Right forelimb (tissue), 1 donor: ENCODE measurements at places on chromosomes 3 and 15.
A peak's percentile ranks its signal among the peaks of the same experiment; 100 is the strongest.

DNA sequence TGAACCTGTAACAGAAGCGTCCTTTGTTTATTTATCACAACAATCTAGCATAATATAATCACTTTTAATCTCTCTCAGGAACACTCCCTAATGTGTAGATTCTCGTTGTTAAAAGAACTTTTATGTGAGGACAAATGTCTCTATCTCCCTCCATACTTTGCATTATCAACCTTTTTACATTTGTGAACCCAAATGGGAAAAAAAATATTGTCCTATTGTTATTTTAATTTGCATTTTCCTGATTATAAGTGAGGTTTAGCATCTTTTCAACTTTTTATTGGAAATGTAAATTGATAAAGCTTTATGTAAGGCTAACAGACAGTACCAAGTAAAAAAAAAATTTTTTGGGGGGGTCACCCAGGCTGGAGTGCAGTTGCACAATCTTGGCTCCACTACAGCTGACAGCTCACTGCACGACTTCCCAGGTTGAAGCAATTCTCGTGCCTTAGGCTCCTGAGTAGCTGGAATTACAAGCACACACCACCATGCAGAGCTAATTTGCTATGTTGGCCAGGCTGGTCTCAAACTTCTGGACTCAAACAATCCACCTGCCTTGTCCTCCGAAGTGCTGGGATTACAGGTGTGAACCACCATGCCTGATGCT is 33.0 kb upstream of the DENND4A start:
- DNase-seq: no peak

DNA sequence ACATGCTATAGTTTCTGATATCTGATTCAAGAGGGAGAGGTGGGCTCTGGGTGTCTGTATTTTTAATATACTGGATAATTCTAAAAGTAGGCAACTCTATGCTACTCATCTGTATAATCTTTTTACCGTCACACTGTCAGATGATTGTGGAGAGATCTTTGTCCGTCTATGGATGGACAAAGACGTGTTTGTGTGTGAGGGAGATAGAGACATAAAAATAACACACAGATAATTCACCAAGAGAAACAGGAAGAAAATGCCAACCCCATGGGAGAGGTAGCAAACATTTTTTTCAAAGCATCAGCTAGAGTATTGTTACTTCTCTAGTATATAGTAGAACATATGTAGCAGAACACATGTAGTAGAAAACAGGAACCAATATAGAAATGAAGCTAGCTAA is 346.1 kb downstream of the AGBL1 start:
- DNase-seq: no peak

GRCh38 chr3:82202269-82202668 is 440.8 kb upstream of the GBE1 start:
- no peak for DNase-seq

- no peak for DNase-seq
These were observed 11.4 kb upstream of the SLC6A6 start for GRCh38 chr3:14391033-14391432.

DNA sequence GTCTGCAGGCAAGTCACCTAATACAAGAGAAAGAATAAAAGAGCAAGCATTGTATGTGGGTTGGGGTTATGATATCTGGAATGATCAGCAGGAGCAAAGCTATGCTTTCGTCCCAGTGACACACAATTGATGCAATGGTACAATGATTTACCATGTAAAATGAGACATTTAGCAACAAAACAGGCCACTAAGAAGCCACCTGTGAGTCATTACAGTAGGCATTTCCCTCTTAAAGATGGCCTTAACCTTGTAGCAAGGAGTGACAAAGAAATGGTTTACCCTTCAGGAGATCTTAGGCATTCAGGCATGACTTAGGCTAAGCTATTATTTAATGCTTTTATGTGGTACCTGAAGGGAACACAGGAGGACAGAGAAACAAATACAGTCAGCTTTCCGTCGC is 373.3 kb upstream of the RBMS3 start:
- DNase-seq: no peak

GRCh38 chr3:171615281-171615680 is 155.1 kb upstream of the TNIK start:
- no peak for DNase-seq

DNA sequence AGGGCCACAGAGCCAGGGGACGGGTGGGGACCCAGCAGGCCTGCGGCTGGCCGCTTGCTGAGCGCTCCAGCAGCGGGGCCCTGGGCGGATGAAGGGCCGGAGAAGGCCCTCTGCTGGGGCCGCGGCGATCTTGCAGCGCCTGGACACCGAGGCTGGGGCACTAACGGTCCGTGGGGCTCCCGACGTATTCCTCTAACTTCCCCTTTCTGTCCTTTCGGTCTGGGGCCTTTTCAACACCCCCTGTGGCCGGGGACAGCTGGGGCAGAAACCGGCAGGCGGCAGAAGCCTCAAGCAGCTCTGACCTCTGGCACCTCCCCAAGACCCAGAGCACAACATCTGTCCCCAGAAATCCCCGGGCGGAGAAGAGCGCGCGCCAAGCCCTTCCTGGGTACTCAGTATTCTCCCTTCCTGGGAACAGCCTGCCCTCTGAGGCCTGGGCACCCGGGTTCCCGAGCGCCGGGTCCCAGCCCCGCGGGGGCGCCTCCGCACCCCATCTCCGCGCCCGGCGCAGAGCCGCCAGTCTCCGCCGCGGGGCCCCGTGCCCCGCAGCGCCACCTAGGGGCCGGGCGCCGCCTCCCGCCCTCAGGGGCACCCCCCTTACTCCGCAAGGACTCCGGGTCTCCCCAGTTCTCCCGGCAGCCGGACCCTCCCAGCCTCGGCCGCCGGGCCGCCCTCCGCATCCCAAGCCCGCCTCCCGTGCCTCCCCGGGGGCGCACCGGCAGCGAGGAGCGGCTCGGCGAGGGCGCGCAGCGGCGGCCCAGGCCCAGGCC is 582 bp upstream of the SLCO3A1 start:
- peak; percentile 82 for DNase-seq

- no peak for DNase-seq
These were observed 209.3 kb upstream of the ROPN1 start for GRCh38 chr3:124201226-124201625.

DNA sequence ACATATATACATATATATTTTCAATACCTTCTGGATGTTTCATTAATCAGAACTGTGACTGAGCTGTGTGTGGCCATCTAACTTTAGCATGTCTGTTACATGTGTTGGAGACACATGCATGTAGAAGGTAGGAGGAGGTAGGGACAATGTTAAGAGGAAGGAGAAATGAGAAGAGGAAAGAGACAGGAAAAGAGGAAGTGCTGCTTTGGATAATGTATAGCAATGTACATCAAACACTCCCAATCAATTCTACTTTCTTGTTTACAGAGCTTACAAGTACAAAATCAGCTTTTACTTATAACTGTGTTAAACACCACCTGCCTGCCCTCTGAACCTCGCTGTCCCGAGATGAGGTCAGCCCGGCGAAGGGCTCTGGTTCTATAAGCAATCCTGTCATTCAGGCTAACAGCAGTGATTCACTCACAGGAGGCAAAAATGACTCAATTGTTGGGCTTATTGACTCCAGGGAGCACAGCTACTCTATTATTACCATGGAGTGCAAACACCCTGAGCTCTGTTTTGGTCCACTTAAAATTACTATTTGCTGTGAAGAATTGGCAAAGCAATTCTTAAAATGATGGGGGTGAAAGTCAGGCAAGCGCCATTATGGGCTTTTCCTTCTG is 188.9 kb downstream of the MEIS2 start:
- no peak for DNase-seq

- DNase-seq: no peak
These were observed 450.9 kb downstream of the MAGI1 start for GRCh38 chr3:65587650-65588439.

DNA sequence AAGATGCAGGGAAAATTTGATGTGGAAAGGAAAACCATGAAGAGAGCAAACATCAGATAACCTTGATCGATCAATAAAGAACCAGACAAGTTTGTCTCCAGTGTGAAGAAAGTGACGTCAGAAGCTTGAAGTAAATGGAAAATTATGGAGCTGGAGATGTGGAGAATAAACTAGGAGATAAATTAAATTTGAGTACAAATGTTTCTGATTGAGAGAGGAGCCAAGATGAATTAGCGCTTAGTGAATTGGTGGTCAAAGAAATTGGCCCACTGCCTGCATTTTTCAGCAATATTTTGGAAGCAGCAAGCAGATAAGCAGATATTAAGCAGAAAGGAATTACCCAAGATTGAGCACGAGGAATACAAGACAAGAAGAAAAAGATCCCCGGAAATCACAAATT is 567.3 kb upstream of the ZNF385D start:
- no peak for DNase-seq

- peak; percentile 24 for DNase-seq
These were observed 34.9 kb downstream of the GRIP2 start for GRCh38 chr3:14505001-14505802.

- DNase-seq: no peak
These were observed 481 bp upstream of the CRYBG3 start for GRCh38 chr3:97821287-97821773.

DNA sequence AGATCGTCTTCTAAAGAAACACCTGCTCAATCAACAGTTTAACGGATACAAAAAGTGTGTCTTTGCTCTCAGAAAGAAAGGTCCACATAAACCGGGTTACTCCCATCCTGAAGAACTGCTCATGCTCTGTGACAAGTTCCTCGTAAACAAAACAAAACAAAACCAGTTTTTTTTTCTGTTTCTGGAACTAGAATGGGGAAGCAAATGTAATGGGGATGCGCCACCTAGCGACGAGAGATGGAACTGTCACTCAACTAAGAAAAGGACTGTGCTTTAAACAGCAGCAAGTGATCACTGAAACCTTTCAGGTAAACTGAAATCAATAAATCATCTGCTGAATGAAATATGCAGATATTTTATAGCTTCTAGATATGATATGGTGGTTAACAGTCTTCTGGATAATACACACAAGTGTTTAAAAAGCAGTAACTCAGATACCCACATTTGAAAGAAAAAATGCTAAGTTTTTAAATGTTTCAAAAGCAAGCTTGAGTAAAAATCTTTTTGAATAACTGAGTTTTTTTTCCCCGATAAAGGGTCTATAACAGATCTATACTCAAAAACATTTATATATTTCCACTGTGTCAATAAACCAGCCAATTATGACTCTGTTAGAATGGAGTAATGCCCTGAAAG is 10.9 kb downstream of the TM2D3 start:
- peak; percentile 85 for DNase-seq

- no peak for DNase-seq
These were observed 2.1 kb downstream of the MCTP2 start for GRCh38 chr15:94233441-94233840.

DNA sequence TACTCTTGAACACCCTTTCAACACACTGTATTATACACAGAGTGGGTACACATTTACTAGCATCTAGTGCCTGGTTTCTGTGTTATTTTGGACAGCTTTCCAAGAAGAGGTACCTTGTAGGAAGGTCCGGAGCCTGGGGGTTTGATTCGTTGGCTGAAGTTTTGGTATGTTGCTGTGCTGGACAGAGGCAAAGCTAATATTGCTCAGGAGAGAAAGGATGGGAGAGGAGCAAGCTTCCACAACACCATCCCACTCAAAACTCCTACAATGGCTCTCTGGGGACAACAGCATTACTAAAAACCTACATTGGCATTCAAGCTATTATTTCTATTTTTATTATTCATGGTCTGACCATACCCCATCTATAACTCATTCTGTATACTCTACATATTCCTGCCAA is 1.1 kb upstream of the LYSMD2 start:
- no peak for DNase-seq

GRCh38 chr15:47293466-47294162 is 423.7 kb upstream of the SEMA6D start:
- peak; percentile 70 for DNase-seq

DNA sequence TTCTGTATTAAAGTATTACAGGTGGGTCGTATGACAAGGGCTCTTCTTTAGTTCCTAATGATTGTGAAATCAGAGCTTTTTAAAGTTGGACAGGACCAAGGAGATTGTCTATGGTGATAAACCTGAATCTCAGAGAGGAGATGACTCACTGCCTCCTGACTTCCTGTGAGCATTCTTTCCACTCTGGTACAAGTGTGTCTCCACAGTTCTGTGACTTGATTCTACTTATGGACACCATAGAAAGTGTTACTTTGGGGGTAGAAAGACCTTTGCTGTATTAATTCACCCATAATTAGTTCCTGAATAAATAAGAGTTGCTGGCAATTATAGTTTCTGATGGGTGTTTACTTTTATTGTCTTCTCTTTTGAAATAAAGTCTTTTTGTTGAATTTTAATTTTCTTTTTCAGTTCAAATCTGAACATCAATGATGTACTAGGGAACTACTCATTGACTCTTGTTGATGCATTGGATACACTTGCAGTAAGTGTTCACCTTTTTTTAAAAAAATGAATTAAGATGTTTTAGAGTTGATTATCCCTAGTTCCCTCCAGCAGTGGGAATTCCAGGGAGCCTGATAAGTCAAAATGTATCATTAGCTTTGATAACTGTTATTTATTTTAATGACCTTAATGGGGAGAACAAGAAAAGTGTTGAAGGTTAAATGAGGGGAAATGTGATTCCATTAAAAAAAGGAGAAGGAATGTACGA is 7.4 kb downstream of the EDEM1 start:
- no peak for DNase-seq

GRCh38 chr3:169285057-169286033 is 378.2 kb downstream of the MECOM start:
- DNase-seq: no peak

DNA sequence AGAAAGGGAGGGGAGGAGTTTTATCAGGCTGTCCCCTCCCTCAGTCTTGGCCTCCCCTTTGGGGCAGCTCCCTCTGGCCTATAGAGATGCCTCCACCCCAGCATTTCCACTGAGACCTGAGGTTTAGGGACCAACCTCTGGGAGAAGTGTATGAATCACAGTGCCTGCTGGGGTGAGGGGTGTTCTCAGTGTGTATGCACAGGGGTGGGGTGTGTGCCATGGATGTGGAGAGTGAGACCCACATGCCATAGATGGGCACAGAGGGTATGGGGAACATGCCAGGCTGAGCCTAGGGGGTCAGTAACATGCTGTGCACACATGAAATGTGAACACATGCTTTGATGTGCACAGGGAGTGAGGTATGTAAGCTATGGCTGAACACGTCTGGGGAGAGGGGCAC is 12.4 kb upstream of the ANKRD63 start:
- no peak for DNase-seq

DNA sequence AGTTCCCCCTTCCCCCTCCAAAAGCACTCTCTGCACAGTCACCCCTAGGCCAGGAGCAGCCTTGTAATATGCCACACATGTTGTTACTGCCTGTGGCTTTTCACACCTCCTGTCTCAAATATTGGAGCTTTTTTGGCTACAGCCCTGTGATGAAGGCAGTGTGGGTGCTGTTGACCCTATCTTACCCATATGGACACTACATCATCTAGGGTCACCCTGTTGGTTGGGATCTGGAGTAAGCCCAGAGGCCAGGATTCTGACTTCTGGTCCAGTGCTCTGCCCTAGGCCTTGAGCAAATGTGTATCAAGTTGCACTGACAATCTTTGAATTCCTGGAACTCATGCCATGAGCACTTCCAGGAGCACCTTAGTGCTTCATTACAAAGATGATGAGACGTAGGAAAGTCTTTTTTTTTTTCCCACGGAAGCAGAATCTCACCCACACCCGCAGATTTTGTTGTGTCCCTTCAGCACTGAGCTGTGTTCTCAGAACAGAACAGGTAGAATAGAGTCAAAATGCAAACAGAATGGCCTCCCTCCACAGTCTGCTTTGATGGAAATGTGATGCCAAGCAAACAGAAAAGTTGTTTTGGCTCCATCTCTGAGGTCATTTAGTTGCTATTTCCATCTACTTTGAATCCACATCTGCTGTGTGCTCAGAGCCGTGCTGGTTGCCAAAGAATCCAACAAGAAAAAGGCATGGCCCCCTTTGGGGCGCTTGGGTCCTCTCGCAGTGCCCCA is 49.6 kb downstream of the SMAD3 start:
- no peak for DNase-seq
